ENCODE measurements at places on chromosomes 5 and 9. TPM values are rescaled to one million over a fixed set of nuclear protein-coding genes. Genes with fewer than 3 reads are reported as not detected.

The NMUR2 gene
- not detected for total RNA-seq

DNA sequence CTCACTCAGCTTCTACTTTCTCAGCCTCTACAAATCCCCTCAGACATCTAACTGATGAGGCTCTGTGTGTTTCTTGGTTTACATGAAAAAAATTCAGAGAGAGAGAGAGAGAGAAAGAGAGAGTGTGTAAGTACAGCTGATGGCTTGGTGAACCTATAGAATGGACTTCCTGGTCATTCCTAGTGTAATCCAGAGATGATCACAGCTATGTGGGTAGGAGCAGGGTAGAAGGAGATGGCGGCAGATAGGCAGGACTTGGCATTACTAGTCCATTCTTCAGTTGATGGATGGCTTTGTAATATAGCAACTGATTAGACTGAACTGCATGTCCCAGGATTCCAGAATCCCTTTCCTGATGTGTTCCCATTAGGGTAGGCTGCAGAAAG is 429.3 kb upstream of the CLINT1 start:
- no peak overlapping the region for H3K4me3 ChIP-seq
- H3K27me3 ChIP-seq, result peaks cover 5% of the 10 kb centered on the region
- no peak for DNase-seq
- no peaks in the 10 kb centered on the region for H3K36me3 ChIP-seq
- no peaks in the 10 kb centered on the region for H3K4me1 ChIP-seq

- H3K27ac ChIP-seq, result no peak overlapping the region
- no peaks in the 10 kb centered on the region for H3K27me3 ChIP-seq
- peaks cover 2% of the 10 kb centered on the region for H3K36me3 ChIP-seq
- no peak for DNase-seq
- no peak overlapping the region for H3K4me3 ChIP-seq
Measured at GRCh38 chr9:78023003-78023741, 8.4 kb downstream of the GNAQ start.

GRCh38 chr5:146193285-146193684 is 10.1 kb upstream of the RBM27 start:
- H3K36me3 ChIP-seq, result peaks cover 10% of the 10 kb centered on the region
- no peak overlapping the region for H3K27ac ChIP-seq
- no peak overlapping the region for H3K4me3 ChIP-seq

The XRCC4 gene
- 3.4 TPM for total RNA-seq

The DMRT2 gene
- not detected for total RNA-seq

DNA sequence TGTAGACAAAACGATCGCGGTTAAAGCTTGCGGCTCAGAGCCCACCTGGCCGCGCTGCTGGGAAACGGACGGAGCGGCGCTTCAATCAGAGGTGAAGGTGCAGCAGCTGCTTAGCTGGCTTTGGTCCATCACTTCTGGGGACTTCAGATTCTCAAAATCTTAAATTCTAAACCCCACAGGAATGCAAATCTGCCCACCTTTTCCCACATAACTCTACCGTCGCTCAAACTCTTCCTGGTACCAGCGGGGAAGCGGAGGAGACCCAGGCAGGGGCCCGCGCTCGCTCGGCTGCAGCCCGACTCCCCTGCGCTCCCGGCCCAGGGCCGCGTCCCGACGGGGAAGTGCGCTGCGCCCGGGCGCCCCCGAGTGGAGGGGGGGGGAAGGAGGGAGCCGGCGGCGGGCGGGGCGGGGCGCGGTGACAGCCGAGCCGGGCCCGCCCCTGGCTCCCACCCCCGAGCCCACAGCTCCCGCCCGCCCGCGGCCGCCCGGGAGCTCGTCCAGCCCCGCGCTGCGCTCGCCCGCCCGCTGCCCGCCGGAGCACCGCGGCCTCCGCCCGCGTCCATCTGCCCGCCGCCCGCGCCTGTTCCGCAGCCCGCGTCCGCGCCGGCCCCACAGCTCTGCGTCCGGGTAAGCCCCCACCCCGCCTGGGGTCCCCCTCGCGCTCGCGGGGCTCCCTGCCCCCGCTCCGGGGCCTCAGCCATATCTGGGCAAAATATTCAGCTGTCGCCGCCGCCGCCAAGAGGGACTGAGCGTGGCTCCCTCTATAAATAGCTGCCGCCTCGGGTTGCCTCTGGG is at the start of gene TMOD1:
Gene TMOD1 (plus strand): TSS at position 490 of the 795 bp plus-strand sequence. CDS start 22,523 bp downstream, outside the sequence.
- H3K4me3 ChIP-seq, result peak within 1 kb of the TSS; percentile 81
- H3K27me3 ChIP-seq, result peaks cover 15% of the 10 kb centered on the region
- H3K36me3 ChIP-seq, result peaks cover 11% of the 10 kb centered on the region
- H3K27ac ChIP-seq, result peak within 1 kb of the TSS; percentile 24
- H3K4me1 ChIP-seq, result peaks cover 12% of the 10 kb centered on the region

Data from T-helper 17 cell (primary cell).